ENCODE measurements at places on chromosomes 4 and X.

DNA sequence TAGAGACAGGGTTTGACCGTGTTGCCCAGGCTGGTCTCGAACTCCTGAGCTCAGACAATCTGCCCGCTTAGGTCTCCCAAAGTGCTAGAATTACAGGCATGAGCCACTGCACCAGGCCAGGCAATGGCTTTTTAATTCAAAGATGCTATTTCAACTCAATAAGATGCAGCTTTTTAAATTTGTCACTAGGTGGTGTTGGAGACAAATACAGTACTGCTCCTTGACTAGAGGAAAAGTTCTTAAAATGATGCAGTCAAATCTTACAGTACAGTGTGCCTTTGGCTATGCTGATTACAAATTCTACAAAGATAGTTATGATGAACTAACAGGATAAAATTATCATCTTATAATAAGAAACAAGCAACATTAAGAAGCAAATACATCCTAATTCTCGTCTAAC lies 441.1 kb downstream of the KCNIP4 start:
- peak; percentile 24 for DNase-seq

- DNase-seq, result no peak
These were observed 24.8 kb upstream of the FAM193A start for GRCh38 chr4:2511645-2512131.

DNA sequence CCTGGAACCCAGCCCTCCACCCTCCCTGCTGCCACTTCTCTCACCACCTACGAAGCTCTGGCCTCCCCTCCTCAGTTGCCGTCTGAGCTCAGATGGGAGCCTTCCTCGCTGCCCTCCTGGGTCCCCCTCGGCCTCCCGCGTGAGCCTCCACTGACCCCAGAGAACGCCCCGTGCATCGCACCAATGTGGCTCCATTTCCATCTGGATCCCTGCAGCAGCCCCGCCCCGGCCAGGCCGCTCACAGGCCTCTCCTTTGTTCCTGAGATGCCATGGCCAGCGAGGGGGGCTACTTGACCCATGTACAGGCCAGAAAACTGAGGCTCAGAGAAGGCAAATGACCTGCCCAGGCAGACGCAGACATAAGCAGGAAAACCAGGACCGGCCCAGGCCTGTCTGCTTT lies 242.4 kb upstream of the PSAPL1 start:
- no peak for DNase-seq

DNA sequence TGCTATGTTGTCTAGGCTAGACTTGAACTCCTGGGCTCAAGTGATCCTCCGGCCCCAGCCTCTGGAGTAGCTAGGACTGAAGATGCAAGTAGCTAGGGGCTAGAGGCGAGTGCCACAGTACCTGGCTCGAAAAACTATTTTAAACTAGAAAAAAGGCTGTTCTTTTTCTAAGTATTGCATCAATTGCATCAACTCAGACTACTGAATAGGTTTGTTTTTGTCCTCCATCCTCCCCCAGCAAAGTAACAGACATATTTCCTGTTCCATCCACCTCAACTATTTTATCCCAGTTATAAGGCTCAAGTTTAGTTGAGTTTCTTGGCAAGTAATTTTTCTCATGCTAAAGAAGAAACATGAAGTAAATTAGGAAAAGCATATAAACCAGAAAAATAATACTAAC lies 4.1 kb downstream of the SH3RF1 start:
- DNase-seq, result peak; percentile 37

DNA sequence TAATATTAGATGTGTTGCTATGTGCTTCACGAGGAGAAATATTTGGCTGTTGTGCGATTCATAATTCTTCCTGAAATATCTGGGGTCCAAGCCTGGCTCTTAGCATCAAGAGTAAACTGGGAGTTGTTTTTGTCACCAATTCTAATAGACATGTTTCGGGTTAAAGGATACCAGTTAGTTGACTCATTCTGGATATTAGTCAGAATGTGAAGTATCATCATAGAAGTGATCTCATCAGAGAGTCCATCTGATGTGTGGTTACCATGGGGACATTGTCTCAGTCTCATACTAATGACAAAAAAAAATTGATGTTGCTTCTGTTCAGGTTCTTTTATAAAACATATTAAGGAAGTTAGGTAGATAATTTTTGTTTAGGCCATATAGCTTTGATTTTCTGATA lies 57.2 kb upstream of the MTMR1 start:
- peak; percentile 82 for DNase-seq

DNA sequence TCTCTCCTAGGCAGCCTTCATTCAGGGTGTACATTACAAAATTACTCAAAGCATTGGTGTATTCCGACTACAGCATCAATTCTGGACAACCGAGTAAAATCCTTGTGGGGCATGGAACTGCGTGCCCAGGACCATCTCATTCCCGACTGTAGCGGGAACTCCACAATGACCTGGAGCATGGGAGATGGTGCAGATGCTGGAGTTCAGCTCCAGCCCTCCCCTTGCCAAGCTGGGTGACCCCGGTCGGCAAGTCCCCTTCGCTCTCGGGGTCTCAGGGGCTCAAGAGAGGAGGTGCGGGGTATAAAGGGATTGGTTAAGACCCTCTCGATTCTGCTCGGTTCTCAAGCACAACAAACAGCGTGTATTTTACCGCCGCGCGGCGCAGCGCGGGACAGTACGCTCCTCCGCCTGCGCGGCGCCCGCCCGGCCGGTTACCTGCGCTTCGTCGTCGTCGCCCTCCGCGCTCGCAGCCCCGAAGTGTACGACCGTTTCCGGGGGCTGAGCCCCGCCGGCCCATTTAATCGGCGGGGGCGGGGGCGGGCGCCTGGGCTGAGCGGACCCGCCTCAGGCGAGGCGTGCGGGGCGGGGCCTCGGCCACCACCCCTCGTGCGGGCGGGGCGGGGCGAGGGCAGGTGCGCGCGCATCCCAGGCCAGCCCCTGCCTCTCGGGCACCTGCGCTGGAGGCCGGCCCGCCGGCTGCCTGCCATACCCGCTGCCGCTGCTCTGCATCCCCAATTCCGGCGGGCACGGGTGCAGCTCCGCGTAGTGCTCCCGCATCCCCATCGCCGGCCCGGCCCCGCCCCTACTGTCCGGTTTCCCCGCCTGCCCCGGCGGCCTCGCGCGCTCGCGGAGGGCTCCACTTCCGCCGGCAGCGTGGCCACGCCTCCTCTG lies at the start of gene G6PD:
Gene G6PD (minus strand): TSS at position 493 of the 891 bp plus-strand sequence. CDS start 691 bp downstream, outside the sequence.
- DNase-seq, result peak; percentile 75

GRCh38 chr4:39975488-39976089 lies 2.1 kb downstream of the PDS5A start:
- peak; percentile 47 for DNase-seq

DNA sequence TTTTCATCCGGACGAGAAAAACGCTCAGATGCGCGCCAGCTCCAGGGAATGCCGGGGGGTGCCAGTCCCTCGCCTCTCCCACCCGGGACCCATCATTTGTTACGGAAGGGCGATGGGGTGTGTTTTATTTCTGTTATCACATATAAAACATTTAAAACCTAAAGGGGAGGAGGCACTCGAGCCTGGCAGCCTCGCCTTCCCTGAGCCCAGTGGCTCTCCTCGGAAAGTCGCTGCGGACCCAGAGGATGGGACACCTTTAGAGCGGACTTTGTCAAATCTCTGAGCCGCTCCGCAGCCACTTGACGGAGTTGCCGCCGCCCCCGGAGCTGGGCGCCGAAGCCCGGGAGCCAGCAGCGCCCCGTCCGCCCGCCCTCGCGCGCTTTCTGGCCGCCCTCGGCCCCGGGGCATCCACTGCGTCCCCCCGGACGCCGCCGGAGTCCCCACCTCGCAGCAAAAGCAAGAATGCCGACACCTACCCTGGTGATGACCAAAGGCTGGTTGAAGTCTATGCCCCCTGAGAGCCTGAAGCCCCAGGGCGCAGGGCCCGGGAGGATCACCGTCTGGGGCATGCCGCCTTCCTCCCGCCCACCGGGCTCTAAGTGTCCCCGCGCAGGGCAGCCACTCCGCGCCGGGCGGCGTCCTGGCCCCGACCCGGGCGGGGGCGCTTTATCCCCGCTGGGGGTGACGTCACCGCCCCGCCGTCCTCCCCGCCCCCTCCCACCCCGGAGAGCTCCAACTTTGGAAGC lies at the start of gene PDLIM3:
Gene PDLIM3 (minus strand): TSS at position 642 of the 746 bp plus-strand sequence. CDS start 73 bp downstream, at position 569.
- peak; percentile 19 for DNase-seq

GRCh38 chr4:1572010-1572385 lies 112.1 kb downstream of the FAM53A start:
- no peak for DNase-seq

GRCh38 chrX:47148946-47149345 lies 3.9 kb downstream of the RBM10 start:
- no peak for DNase-seq

DNA sequence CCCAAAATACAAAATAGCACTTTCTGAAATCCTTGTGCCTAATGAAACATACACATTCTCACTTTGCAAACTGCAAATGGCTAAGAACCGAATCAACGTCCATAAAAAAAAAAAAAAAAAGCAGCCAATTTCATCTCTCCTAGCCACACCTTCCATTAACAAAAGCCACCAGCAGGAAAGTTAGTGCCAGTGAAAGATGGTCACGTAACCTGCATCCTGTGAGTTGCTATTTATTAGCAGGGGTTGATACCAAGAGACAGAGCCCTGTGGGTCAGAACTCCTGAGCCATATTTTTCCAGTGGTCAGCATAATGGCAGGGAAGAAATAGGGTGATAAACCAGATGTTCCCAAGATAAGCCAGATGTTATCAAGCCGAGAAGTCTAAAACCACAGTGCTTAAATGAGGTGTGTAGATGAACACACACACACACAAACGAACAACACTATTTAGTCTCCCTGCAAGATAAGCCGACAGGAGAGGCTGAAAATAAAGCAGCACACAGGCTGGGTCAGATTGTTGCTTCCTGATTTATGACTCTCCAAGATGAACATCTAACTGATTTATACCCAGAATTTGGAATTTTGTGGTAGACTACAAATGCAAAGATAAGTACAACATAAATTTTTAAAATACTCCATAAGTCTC lies 11.5 kb downstream of the PPARGC1A start:
- no peak for DNase-seq

GRCh38 chr4:186886759-186887158 lies 163.1 kb upstream of the FAT1 start:
- DNase-seq, result no peak

- DNase-seq, result peak; percentile 5
These were observed 15.6 kb downstream of the RBM41 start for GRCh38 chrX:107102980-107103379.

GRCh38 chr4:37503261-37503660 lies 182.9 kb downstream of the RELL1 start:
- DNase-seq, result no peak

DNA sequence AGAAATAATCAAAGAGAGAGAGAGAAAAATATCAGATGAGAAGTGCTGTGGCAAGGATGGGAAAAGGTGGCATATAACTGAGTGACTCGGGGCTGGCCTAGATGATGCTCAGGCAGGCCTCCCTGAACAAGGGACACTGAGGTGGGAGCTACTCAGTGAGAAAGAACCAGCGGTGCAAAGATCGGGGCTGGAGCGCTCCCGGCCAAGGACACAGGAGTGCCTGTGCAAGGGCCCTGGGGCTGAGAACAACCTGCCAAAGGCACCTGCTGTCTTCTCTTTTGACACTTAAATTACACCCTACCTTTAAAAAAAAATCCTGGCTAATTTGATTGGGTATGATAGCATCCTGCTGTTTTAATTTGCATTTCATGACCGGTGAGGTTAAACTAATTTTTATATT lies 77.7 kb upstream of the C4orf50 start:
- DNase-seq, result no peak

GRCh38 chr4:113784497-113785250 lies 23.1 kb upstream of the CAMK2D start:
- peak; percentile 97 for DNase-seq

- DNase-seq, result no peak
These were observed 94.6 kb downstream of the PAPSS1 start for GRCh38 chr4:107625391-107625902.

- DNase-seq, result peak; percentile 69
These were observed 51.7 kb upstream of the CHRDL1 start for GRCh38 chrX:110847334-110847733.

- peak; percentile 77 for DNase-seq
These were observed 111.4 kb downstream of the TSPAN5 start for GRCh38 chr4:98546910-98547594.

DNA sequence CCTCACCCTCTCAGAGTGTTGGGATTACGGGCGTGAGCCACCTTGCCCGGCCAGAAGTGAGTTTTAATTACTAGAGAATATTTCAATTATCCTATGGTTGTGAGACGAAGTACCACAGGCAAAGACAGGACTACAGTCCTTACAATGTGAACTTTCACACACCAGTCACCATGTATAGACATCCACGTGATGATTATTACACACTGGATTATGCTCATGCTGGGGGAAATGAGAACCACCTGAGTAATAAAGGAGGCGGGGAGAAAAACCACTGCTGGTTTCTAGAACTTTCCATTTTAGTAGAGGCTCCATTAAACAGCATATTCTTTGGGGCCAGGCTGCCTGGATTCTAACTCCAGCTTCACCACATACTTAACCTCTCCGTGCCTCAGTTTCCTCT lies 42.5 kb upstream of the TLR2 start:
- DNase-seq, result no peak

GRCh38 chrX:129818123-129818522 lies 25.6 kb downstream of the ZDHHC9 start:
- peak; percentile 6 for DNase-seq

DNA sequence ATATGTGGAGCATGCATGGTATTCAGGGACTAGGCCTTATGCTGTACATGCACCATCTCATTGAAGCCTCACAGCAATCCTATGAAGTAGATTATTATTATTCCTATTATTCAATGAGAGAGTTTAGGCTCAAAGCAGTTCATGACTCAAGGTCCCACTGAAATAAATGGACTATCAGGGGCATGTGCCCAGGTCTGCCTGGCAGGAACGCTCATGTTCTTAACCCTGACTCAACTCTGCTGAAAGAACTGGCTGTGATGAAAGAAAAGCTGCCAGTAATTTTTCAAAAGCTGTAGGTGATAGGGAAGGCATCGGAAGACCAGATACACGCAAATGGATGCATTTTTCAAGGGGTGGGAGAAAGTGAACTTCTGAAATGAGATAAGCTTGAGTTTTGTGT lies 243.4 kb downstream of the PTTG2 start:
- DNase-seq, result no peak

GRCh38 chrX:12951595-12951975 lies 23.3 kb upstream of the TMSB4X start:
- DNase-seq, result no peak

DNA sequence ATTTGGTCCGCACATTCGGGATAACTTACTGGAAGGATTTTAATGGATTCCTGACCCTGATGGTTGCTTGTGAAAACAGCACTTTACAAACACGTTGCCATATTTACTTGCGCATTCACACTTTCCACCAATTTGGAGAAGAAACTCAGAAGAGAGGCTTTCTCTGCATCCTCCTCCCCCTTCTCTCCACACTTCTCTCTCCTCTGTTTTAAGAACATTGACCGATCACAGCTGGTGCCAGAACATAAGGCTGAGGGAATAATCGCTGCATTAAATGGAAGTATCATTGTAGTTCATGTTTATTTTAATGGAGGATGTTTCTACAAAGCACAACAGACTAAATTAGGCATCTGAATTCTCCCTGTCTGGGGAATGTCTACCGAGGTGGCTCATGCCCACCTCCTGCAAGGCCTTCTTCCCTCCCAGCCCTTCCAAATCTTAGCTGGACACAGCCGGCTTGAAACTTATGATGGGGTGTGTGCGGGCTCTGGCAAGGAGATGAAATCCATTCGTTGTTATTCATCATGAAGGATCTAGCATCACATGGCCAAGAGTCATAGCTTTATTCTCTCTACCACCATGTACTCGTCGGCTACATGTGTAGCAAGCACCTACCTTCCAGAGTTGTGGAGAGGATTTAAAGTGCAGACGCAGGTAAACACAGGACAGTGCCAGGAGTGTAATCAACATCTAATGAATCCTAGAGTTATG lies 204.1 kb downstream of the LDB2 start:
- DNase-seq, result no peak

- no peak for DNase-seq
These were observed 32.4 kb upstream of the SLC10A4 start for GRCh38 chr4:48450740-48451139.

GRCh38 chr4:73187325-73187724 lies 71.3 kb downstream of the ANKRD17 start:
- DNase-seq, result peak; percentile 25
